Activated T-helper 9 cell treated with anti-CD3 and anti-CD28 coated beads, Interleukin-2, amount 50 U/mL, for 16 hours (primary cell): ENCODE measurements at places on chromosomes 1 and 21.
A peak's percentile ranks its signal among the peaks of the same experiment; 100 is the strongest.

DNA sequence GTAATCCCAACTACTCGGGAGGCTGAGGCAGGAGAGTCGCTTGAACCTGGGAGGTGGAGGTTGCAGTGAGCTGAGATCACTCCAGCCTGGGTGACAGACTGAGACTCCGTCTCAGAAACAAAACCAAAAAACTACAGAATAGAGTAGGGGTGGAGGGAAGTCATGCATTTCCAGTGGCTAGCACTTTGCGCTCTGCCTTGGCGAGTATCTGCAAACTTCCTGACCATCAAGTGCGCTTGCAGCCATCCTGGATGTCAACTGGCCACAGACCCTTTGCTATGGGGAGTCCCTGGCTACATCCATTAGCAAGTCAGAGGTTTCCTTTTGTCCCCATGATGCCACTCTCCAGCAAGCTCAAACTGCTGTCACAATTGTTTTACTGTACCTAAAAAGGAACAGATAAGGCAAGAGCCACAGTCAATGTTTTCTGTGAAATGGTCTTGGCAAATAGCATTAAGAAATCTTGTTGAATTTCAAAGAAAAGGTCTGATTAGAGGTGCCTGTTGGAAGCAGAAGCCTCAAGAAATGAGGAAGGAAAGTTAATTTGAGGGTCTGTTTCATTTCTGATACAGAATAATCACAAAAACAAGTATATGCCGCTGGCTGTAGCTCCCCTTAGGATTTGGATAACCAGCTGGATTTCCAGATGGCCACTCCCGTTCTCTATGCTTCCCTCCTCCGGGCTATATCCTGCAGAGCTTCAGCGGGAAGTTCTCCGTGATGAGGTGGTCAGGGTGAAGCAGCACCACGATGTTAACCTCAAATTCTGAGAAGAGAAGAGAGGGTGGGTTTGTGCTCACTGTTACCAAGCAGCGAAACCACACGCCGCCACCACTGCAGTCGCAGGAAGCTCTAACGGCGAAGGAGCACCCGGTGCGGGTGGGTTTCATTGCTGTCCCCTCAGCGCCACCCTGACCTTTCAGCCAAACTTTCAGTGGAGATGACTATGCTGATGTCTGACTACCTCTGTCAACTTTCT lies 42.0 kb downstream of the VPS26C start:
- DNase-seq, result peak; percentile 12

DNA sequence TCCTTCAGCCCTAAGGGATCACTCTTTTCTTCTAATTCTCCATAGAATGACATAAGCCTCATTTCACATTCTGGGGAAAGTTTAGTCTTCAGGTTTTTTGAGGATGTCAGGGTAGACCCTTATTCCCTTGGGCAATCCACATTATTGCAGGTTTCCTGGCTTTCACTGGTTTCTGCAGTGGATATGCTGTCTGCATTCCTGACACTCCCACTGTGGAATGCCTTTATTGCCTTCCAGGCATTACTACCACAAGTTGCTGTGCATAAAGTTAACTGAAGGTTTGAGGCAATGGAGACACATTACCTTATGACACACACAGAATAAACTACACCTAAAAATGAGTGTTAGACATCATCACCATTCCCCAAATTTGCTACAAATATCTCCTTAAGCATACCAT lies 12.7 kb downstream of the FASLG start:
- no peak for DNase-seq

GRCh38 chr1:235275223-235275622 lies 52.8 kb downstream of the ARID4B start:
- DNase-seq, result no peak

- DNase-seq, result no peak
Observed at GRCh38 chr1:158434741-158435140, 8.7 kb upstream of the OR10K2 start.

DNA sequence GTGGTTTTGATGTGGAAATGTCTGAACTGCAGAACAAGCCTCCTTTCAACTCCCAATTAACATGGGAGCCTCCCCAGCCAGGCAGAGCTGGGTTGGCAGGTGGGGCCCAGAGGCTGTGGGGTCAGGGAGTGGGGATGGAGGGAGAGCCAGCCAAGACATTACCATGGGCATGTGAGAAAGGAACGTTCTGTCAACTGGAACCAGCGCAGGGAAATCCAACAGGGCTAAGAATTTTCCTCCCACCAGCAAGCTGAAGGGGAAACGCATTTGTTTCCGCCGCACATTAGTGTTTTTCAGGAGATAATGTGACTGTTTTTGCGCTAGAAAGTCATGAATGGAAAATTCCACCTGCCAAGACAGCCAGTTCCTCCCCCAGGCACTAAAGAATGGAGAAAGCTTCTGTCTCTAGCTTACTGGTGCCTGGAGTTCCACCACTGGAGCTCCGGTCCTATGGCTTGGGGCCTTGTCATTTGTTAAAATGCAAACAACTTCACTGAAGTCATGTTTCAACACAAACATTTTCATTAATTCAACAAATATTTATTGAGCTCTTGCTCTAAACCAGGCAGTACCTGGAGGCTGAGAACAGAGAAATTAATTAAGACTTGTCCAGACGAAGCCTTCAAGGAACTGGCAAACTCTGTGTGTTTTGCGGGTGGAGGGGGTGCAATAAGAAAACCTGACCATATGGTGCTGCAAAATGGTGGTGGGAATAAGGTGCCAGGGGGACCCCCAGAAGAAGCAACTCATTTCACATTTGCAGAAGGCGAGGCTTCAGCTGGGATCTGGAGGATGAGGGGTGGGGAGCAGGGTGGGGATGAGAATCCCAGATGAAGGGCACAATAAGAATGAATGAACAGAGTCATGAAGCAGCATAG lies 305.1 kb downstream of the MATN1 start:
- DNase-seq, result no peak

GRCh38 chr1:205084360-205084759 lies at the start of gene TMEM81:
TSS of gene TMEM81 (minus strand) at chr1:205084460. CDS start at chr1:205084320, 140 bp downstream.
- no peak for DNase-seq
